Right ventricle myocardium inferior (tissue), 1 donor: ENCODE measurements at places on chromosomes 6 and 20. TPM values are rescaled to one million over a fixed set of nuclear protein-coding genes. Genes with fewer than 3 reads are reported as not detected.

Gene GJE1
- total RNA-seq: not detected

GRCh38 chr20:23152308-23152892 is 66.3 kb upstream of the CD93 start:
- DNase-seq: peak; percentile 85

GRCh38 chr6:132505158-132505557 is 7.8 kb downstream of the STX7 start:
- DNase-seq: no peak

GRCh38 chr6:133428295-133428694 is 187.1 kb downstream of the EYA4 start:
- DNase-seq: no peak

DNA sequence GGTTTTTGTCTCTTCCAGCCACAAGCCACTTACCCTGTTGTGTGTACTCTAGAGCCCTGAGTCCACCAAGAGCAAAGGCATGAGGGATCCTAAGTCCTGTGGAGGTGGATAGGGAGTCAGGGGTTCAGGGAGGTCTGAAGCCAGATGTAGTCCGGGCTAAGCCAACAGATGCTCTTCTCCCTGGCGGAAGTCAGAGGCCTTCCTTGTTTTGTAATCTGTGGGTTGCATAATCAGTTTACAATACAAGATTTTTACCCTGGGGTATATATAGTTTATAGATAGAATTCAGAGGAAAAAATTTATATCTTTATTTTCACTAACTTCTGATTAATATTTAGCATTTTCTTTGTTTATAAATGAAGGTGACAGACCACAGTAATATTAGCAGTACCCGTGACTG is 9.2 kb downstream of the LAMP5 start:
- no peak for DNase-seq
